ENCODE measurements at places on chromosomes 12 and 14.
A peak's percentile ranks its signal among the peaks of the same experiment; 100 is the strongest.

DNA sequence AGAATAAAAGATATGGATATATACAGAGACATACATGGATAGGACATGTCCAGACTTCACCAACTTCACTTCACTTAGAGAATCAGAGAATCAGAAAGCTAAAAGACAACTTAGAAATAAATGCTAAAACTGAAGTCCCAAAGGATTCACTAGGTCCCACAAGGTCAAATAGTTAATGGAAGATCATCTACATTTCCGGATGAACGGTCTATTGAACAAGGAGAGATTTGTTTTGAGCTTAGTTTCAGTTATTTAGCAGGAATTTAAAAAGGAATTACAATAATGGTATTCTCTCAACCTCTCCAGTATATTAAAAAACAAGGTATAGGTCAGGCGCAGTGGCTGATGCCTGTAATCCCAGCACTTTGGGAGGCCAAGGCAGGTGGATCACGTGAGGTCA, 187.0 kb downstream of the MED13L start:
- no peak for DNase-seq

DNA sequence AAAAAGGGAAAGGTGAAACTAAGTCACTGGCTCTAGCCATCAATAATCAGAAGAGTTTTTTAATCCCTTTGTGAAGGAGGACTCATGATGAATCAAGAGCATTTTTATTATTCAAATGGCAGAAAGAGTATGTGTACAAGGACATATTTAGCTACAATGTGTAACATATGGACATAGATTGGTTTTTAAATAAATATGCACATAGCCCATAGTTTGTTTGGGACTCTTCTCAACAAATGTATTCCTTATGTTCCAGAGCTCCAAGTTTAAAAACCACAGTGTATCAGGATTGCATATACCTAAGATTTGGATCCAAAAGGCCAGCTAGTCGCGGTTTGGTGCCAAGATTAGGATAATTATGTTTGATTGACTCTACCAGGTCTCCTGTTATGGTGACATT, 104.2 kb downstream of the C12orf50 start:
- no peak for DNase-seq

- peak; percentile 50 for DNase-seq
Measured at GRCh38 chr12:104694161-104694560, 237.4 kb downstream of the CHST11 start.

GRCh38 chr12:82529101-82529500, 157.6 kb upstream of the TMTC2 start:
- DNase-seq, result no peak

DNA sequence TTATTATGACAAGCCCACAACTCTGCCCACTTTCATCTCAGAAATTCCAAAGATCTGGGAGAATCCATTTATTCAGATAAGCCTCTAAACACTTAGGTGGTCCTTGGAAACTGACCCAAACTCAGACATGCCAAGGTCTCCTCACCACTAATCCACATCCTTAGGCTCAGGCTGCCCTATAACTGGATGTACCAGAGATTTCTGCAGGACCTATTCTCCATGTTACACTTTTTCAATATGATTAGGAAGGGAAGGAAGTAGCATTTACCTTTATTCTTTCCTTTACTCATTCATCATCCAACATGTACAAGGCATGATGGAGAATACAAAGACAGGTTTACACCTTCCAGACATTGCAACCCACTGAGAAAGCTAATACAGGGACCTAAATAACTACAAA, 145.9 kb upstream of the BMP4 start:
- no peak for DNase-seq

- no peak for DNase-seq
Measured at GRCh38 chr14:54935958-54936357, 33.3 kb upstream of the GCH1 start.
